ENCODE measurements at places on chromosomes 1 and 21. TPM values are rescaled to one million over a fixed set of nuclear protein-coding genes. Genes with fewer than 3 reads are reported as not detected.

DNA sequence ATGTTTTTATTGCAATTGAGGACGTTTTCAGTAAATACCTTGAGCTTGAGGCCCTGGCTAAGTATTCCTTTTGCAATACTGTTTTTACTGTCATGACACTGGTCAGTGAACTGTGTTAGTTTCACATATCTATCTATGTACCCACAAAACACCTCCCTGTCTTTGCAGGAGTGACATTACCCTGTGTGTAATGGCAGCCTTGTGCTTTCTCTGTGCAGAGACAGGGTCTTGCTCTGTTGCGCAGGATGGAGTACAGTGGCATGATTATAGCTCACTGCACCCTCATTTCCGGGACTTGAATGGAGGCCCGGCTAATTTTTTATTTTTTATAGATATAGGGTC lies 8.9 kb downstream of the YBX1 start:
- no peak for DNase-seq

DNA sequence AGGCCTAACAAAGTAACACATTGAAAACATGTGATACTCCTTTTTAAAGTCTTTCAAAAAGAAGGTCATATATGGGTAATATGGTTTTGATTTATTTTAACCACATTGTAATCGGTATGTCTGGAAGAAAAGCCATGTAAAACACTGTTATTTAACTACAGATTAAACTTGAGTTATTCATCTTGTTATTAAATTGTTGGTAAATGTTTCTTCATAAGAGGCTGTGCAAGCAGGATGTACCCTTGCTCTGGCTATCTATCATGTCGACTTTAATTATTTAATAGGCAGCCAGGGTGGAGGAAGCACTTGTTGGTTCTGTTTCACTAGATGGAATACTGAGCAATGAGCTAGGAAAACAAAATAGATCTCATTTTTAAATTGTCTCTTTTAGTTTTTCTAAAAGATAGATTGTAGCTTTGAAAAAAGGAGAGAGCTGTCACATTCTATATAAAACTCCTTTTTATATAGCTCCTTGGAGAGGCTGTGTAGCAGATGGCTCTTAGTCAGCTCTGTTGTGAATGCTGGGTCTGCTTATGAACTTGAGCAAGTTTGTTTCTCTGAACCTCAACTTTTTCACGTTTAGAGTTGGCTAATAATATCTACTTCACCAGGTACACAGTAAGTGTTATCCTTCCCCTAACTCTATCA lies 39.5 kb downstream of the LRRC8B start:
- no peak for DNase-seq

- no peak for DNase-seq
These were observed 19.3 kb downstream of the PTPN14 start for GRCh38 chr1:214532070-214532469.

DNA sequence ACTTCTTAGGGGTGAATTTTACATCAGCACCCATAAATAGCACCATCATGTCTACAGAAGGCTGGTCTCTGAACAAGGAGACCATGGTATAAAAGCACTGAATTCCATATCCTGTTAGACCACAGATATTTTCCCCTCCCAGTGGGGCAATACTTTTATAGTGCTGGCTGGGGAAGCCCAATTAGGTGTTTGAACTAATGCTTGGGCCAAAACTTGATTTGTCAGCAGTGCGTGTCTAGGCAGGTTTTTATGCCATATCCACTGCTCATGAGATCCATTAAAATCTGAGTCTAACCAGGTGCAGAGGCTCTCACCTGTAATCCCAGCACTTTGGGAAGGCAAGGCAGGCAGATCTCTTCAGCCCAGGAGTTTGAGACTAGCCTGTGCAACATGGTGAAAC lies 623.0 kb downstream of the NPHP4 start:
- no peak for DNase-seq

The LRRC39 gene
- total RNA-seq = 7.3 TPM

DNA sequence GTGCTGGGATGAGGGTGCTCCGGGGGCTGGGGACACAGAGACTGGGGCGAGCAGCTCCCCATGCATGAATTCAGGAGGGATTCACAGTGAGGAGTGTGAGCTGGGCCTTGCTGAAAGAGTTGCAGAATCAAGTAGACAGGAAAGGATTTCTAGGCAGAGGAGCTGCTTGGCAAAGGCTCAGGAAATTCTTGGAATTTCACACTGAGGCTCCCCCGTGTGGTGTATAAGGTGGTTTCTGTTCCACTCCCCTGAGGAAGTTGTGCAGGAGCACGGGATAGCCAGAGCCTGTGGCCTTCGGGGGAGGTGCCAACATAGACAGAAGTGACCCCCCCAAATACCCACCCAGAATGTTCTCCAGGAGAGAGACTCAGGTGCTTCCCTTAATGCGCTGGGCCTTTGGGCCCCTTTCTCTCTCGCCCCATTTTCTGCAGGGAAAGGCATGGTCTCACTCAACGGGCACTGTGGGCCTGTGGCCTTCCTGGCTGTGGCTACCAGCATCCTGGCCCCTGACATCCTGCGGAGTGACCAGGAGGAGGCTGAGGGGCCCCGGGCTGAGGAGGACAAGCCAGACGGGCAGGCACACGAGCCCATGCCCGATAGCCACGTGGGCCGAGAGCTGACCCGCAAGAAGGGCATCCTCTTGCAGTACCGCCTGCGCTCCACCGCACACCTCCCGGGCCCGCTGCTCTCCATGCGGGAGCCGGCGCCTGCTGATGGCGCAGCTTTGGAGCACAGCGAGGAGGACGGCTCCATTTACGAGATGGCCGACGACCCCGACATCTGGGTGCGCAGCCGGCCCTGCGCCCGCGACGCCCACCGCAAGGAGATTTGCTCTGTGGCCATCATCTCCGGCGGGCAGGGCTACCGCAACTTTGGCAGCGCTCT lies 58.5 kb upstream of the ACTL8 start:
- DNase-seq = no peak

The RABIF gene
- total RNA-seq = 10.2 TPM

- no peak for DNase-seq
These were observed 90.0 kb downstream of the GLUL start for GRCh38 chr1:182301467-182302198.

DNA sequence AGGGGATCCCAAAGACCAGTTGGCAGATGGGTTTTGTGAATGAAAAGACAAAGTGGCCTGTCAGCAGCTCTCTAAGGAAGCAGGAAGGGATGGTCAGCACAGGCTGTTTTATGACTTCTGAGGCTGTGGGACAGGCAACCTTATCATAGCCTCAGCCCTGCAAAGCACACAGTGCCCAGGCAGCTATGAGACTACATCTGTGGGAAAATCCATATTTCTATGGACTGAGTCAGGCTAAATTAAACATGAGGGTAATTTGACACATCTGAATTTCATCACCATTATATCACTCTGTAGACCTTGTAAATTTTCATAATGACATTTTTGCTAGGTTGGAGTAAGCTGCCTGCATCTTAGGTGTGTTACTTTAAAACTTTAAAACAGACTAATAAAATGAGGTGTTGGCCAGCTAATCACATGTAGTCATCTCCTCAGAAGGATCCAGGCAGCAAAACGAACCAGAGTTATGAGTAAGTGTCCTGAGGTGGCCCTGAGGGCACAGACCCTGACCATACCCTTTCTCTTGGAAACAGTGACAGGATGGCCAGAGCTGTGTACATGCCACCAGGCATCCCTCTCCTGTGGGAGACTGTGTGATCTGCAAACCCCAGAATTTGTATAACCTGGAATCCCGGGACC lies 14.6 kb downstream of the NGF start:
- DNase-seq = no peak

DNA sequence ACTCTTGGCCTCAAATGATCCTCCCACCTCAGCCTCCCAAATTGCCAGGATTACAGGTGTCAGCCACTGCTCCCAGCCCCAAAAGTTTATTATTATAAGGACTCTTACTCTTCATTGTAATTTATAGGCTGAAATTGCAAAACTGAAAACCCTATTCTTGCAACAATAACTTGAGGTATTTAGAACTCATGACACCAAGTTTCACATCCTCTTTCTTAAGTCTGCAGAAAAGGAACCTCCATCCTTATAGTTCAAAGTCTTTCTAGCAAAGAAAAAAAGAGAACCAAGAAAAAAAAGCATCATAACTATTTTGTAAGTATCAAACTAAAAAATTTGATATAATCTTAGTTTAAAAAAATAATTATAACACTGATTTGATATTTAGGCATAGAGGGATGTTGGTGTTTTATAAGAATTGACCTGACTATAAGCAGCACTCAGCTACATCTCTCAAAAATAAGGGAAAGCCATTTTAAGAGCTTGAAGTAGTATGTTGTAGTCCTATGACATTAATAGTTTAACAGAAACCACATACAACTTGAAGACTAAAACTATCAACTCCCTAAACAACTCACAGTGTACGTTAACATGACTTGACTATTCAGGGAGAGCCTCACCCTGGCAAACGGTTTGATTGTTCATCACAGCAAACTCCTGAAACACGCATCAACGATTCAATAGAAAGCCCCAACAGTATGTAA lies 122.4 kb downstream of the AKT3 start:
- DNase-seq = no peak

The PLEKHA6 gene
- total RNA-seq = 22.1 TPM

DNA sequence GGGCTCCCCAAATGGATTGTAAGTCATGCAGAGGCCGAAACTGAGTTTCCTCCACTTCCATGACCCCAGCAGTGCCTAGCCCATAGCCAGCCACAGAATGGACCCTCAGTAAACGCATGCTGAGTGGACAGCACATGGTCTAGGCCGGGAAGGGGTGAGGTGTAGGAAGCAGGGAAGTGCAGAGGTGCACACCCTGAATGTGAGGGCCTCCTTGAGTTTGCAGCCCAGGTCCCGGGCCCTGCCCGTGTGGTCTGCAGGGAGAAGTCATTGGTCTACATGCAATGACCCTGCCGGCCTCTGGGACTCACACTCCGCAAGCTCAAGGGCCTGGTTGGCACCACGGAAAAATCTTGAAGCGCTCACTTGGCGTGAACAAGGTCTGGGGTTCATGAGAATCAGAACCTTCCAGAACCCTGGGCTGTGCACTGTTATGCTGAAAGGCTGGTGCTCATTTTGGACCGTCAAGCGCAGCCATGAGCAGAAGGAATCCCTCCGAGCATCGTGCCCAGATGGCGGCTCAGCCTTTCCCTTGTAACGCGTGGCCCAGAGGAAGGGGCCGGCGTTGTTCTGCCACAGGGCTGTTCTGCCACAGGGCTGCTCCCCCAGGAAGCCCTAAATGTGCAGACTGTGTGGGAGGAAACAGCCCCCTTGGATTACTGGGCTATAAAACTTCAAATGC lies 66.4 kb downstream of the PSMG1 start:
- no peak for DNase-seq

Data from spinal cord (tissue), 10 donors.